NCI-H2171 treated with DMSO at 0.1 percent for 48 hours (cell line): ENCODE measurements at places on chromosomes 3 and 15.
A peak's percentile ranks its signal among the peaks of the same experiment; 100 is the strongest.

- DNase-seq = no peak
Measured at GRCh38 chr3:134198414-134198813, 52.2 kb downstream of the RYK start.

- no peak for DNase-seq
Measured at GRCh38 chr3:149470381-149470780, 4.1 kb upstream of the TM4SF4 start.

DNA sequence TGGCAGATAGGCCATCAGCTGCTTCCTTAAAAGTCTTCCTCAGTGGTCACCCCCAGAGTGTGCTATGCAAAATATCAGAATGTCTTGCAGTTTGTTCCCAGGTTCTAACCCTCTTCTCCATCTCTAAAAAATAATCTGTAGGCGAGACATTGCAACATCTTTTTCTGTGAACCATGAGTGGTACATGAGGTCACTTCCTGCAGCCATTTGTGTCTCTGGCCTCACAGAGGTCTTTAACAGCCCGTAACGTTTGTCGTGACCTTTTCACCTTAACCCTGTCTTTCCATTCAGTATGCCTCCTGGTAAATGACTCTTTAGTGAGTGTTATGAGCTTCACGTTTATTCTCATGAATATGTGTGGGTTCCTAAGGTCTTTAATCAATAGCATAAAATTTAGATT lies 145.4 kb downstream of the KLHL25 start:
- no peak for DNase-seq

DNA sequence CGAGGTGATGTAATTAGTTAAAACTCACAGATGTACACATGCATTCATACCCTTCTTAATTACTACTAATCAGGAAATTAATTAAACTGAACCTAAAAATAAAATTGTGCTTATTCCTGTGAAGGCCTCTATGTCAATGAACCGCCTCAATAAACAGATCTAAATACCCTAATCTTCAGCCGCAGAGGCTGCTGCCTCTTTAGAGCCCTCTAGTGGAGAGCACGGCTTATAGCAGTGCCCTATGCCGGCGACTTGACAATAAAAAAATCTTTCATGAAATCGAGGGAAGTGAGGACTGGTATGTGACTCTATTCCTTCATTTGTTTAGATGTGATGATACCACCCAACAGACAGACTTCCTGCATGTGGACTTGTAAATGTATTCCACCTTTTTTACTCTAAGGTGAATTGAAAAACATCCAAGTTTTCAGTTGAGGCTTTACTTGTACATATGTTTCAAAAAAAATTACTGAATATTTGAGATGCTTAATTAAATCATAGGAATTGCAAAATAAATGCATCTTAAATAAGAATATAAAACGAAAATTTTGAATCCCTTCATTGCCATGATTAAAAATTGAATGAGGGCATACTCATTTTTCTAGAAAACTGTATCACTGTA lies 8.3 kb upstream of the EPHA3 start:
- peak; percentile 34 for DNase-seq

GRCh38 chr3:73504852-73505251 lies 119.9 kb downstream of the PDZRN3 start:
- no peak for DNase-seq

- peak; percentile 9 for DNase-seq
Measured at GRCh38 chr3:76403556-76403955, 618.2 kb upstream of the ZNF717 start.

DNA sequence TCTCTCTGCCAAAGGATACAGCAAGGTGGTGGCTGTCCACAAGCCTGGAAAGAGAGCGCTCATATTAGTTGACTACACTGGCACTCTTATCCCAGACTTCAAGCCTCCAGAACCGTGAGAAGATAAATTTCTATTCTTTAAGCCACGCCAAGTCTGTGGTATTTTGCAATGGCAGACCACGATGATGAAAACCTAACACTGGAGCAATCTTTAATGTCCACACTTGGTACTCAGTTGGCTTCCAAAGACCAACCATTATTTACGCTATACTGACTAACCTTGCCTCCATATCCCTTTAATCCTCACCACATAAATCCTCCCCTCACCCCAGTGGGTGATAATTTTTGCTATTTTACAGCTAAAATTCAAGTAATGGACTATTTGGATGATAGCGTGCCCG lies 16.9 kb upstream of the LACTB start:
- DNase-seq = no peak

DNA sequence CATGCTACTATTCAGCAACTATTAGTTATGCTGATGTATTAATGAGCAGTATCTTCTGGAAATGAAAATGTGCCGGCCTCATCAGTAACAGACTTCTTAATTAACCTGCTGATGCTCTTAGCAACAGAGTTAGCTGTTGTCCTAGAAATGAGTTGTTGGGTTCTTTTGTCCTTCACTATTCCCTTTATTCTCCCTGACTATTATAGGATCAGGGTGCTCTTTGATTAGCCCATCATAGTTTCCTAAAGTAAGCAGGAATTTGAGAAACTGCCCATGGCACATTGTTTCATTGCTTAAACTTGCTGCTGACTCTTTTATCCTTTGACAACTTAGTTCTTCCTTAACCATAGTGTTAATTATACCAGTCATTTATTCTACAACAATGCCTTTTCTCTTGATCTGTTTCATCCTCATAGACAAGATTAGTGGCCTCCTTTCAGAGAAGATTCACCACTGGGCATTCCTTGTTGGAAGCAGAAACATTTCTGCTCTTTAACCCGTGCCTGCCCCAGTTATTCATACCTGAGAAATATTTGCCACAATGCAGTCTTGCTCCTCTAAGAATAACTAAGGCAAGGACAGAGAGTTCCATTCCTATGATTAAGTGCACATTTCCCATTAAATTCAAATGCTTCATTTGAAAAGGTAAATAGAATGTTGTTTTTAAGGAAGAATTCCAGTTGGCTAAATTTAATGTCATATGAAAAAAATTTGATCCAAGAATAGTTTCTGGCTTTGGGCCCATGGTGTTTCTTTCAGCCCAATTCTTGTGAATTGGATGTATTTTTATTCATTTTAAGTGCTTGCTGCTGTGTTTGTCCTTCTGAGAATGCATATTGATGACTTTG lies 573.3 kb upstream of the TBL1XR1 start:
- no peak for DNase-seq

DNA sequence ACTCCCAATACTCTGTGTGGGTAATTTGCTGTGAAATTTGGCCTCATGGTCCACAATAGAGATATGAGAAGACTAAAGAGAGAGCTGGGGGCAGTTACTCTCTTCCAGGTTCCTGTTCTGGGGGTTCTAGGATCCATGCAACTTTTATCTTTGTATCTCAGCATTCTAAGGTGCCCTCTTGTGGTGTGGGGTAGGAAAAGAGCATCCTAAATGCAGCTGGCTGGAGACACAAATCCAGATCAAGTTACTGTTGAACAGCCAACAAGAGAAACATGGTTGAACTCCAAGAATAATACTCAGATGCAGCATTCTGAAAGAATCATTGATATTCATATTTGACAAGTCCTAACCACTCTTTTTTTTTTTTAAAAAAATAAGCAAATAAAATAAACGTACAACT lies 238.2 kb downstream of the GREM1 start:
- DNase-seq = peak; percentile 50

DNA sequence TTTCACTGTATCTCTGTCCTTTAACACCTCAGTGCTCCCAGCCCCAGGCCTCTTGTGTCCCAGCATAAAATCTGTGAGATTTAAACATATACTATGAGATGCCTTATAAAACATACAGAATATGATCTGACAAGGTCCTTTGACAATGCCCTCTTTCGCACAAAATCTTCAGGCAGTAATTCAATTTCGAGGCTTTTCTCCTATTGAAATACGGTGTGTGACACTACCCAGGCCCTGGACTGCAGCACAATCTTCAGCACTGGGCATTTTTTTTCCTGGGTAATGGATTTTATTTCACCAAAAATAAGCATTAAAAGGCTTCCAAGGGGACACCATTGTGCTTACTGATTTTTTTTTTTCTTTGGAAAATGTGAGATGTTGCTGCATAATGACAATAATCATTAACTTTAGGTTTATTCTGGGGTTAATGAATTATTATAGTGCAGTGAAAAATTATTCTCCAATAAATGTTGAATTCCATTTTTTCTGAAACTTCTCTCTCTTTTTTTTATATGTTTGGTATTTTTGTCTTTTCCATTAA lies 40.9 kb upstream of the FAM3D start:
- DNase-seq = no peak

GRCh38 chr3:111031538-111031937 lies 40.1 kb upstream of the NECTIN3 start:
- no peak for DNase-seq

- no peak for DNase-seq
Measured at GRCh38 chr15:62089616-62090015, 22.8 kb downstream of the C2CD4A start.

GRCh38 chr3:147618691-147619090 lies 209.5 kb downstream of the ZIC1 start:
- no peak for DNase-seq

DNA sequence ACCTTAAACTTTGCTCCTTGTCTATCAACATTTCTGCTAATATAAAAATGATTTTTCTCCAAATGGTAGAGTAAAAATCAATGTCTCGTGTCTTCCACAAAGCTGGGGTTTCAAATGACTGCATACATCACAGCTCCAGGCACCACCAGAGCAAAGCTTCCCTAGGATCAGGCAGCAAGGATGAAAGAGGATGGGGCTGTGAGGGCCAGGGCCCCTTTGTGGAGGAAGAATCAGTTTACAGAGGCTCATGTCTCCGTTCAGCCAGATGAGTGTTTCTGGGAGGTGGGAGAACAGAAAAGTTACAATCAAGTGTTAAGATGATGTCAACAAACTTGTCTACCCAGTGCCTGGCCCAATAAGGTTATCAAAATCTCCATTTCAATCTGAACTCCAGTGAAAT lies 105.5 kb downstream of the BDH1 start:
- DNase-seq = no peak

DNA sequence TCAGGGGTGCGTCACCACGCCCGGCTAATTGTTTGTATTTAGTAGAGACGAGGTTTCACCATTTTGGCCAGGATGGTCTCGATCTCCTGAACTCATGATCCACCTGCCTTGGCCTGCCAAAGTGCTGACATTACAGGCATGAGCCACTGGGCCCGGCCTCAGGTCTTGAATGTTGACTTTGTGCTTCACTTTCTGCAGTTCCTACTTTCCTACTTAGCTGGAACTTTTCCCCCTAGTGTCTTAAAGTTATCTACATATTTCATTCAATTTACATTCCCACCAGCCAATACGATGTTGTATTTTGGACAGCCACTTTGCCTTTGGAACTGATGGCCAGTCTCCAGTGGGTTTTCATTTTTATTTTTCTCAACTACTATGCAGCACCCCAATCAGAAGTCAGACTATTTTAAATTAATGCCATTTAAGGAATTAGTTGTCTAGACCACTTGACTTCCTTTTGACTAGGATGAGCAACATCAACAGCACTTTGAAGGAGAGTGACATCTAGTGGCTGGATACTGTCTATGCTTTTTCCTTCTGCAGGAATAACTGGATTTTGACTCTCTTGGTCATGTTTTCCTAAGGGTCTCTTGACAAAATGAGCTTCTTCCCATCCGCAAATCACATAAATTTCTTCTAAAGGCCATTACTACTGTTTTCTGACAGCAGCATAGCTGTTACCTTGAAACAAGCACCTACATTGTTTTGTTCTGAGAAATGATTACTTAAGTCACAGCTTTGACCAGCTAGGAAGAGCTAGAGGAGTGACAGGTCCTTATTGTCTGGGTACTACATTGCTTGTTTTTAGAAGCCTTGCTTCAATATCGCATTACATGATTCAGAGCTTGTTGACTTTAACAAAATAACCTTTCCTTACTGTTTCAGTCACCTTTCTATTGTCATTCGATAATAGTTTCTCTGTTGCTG lies 140.2 kb downstream of the ITPR1 start:
- peak; percentile 41 for DNase-seq

DNA sequence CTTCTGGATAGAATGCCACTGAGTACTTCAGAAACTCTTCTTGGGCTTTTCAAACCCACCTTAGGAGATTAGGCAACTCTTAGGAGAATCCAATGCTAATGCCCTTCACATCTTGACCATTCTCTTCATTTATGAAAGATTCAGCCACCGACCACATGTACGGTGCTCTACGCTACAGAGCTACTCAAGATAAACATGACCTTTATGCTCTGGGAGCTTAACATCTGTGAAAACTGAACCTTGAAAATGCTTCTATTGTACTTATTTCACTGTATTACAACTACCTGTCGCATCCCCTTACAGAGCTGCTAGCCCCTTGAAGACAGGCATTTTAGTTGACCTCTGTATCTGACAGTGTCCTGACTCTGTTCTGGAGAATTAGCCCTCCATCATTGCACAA lies 19.5 kb upstream of the ARRDC4 start:
- DNase-seq = no peak

DNA sequence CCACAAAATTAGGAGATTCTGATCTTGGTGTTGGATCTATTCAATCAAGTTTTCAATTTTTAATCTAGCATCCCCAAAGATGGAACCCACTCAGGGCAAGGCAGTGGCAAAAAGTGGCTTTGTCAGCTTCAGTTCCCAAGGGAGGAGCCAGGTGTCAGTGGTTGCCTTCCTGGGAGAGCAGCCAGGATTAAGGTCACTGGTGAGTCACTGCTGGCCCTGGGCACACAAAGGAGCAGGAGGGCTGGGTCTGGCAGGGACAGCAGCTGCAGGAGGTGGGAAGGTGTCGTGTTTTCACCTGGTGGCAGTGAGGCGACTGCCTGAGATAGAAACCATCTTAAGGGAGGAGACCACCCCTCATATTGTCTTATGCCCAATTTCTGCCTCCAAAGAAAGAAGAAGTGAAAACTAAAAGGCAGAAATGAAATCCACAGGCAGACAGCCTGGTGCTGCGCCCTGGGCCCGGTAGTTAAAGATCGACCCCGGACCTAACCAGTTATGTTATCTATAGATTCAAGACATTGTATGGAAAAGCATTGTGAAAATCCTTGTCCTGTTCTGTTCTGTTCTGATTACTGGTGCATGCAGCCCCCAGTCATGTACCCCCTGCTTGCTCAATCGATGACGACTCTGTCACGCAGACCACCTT lies 5.9 kb upstream of the KLHL25 start:
- peak; percentile 82 for DNase-seq

- DNase-seq = no peak
Measured at GRCh38 chr3:24235121-24235520, 259.5 kb downstream of the THRB start.
